ENCODE measurements at places on chromosomes 12 and 14.

- no peak for DNase-seq
Measured at GRCh38 chr12:114931025-114931424, 247.1 kb upstream of the TBX3 start.

DNA sequence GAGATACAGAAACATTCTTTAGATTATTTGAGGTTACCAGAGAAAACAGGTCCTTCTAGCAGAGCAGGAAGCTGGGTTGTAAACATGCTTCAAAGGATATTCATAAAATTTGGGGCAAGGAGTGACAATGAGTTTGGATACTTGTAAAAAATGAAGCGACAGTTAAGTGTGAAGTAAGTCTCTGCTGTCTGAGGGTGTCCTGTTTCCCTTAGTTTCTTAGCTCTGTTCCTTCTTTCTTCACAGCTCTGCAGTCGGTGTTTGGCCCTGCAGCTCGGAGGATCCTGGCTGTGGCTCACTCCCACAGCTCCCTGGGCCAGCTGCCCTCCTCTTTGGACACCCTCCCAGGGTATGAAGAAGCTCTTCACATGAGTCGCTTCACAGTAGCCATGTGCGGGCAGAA, 10.8 kb downstream of the TMEM52B start:
- no peak for DNase-seq

DNA sequence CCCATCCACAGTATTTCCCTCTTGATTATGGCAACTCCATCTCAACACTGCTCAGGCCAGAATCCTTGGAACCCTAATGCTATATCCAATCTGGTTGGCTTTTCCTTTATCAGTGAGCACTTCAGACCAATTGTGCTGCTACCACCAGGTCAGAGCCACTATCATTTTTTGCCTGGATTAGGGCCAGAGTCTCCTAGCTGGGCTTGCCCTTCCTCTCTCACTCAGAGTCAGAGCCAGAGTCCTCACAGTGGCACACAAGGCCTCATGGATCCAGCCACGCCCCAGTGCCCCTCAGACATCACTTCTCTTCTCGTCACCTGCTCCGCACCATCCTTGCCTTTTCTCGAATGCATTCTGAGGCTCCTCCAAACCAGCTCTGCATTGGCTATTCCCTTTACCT, 211.1 kb downstream of the ANO6 start:
- DNase-seq: no peak

GRCh38 chr12:12503384-12504078, 59.1 kb downstream of the DUSP16 start:
- peak; percentile 15 for DNase-seq

DNA sequence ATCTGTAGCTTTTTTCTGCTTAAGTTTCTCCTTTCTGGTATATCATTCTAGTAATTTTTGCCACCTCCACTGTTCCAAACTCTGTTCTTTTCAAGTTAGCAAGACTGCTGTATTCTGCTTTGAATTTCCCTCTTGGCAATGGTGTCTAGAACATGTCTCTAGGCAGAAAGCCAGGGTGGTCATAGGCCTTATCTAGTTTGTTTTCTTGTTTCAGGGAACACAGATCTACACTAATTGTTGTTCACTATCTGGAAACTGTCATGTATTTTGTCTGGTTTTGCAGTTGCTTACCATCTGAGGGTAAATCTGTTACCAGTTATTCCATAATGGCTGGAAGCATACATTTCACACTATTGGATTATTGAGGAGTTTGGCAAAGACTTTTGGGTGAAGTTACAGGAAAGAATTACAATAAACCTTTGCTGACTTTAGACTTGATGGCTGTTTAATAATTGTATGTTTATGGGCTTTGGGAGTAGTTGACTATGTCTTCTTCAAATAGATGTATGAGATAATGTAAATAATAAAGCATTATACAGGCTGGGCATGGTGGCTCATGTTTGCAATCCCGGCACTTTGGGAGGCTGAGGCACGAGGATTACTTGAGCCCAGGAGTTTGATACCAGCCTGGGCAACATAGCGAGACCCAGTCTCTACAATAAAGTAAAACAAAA, 41.4 kb downstream of the FUT8 start:
- DNase-seq: no peak

DNA sequence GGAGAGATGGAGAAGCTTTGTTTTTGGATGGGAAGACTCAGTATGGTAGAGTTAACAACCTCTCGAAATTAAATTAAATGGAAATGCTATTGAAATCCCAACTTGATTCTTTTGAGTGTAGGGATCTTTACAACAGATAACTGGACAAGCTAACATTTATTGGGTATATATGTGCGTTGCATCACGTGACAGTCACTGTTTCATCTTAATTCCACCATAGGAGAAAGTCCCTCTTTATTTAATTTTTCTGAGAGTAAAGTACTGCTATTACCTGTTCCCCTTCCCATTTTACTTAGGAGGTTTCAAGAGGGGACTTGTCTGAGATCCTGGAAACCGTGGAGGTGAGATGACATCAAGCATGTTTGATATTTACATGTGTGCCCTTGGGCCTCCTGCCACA, 11.1 kb upstream of the DAO start:
- no peak for DNase-seq

- no peak for DNase-seq
Measured at GRCh38 chr14:27672047-27672446, 1074.2 kb upstream of the NOVA1 start.

DNA sequence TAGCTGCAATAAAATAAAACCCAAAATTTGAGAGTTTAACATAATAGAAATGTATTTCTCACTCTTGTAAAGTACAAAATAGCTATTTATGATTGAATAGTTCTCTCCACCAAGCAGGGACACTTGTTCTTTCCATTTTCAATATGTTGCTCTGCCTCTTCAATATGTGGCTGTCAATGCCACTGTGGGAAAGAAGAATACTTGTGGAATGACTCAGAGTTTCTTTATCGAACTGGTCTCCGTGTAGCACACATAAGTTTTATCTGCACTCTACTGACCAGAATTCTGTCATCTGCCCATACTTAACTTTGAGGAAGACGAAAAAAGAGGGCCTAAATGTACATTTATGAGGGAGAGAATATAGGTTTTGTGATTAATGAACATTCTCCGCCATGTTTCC, 256.9 kb downstream of the ATXN7L3B start:
- no peak for DNase-seq

- DNase-seq: no peak
Measured at GRCh38 chr14:85416771-85417170, 113.2 kb upstream of the FLRT2 start.

DNA sequence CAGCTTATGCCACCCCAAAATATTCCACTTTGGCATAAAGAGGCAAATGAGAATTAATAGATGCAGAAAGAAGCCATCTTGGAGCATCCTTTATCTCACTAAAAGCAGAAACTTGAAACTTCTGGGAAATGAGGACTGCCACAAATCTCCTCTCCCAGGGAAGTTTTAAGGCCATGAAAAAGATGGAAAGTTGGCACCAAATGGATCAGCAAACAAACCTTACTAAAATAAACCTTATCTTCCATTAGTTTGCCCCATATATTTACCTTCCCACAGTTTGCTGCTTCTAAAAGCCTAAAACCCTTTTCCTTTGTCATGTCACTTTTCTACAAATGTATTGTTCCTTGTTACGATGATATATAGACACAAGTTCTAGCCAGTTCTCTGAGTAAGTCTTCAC, 340.0 kb upstream of the USP15 start:
- no peak for DNase-seq

GRCh38 chr14:71324767-71325272, 417.6 kb downstream of the PCNX1 start:
- DNase-seq: no peak

- no peak for DNase-seq
Measured at GRCh38 chr14:77071938-77072388, 26.1 kb upstream of the CIPC start.

Data from iPS DF 19.7 (cell line).